ENCODE measurements at places on chromosomes 16 and 17. TPM values are rescaled to one million over a fixed set of nuclear protein-coding genes. Genes with fewer than 3 reads are reported as not detected.

C16orf89 gene
- not detected for polyA plus RNA-seq

DLG4 gene
- 0.73 TPM for polyA plus RNA-seq

AANAT gene
- polyA plus RNA-seq: not detected

ZG16 gene
- polyA plus RNA-seq: not detected

KRTAP16-1 gene
- polyA plus RNA-seq: not detected

KRTAP9-4 gene
- polyA plus RNA-seq: not detected

PLXDC1 gene
- polyA plus RNA-seq: 1.7 TPM

EPX gene
- not detected for polyA plus RNA-seq

Data from CD4-positive, CD25-positive, alpha-beta regulatory T cell (primary cell).